Choroid plexus epithelial cell (primary cell): ENCODE measurements at places on chromosomes 3 and 15.

DNA sequence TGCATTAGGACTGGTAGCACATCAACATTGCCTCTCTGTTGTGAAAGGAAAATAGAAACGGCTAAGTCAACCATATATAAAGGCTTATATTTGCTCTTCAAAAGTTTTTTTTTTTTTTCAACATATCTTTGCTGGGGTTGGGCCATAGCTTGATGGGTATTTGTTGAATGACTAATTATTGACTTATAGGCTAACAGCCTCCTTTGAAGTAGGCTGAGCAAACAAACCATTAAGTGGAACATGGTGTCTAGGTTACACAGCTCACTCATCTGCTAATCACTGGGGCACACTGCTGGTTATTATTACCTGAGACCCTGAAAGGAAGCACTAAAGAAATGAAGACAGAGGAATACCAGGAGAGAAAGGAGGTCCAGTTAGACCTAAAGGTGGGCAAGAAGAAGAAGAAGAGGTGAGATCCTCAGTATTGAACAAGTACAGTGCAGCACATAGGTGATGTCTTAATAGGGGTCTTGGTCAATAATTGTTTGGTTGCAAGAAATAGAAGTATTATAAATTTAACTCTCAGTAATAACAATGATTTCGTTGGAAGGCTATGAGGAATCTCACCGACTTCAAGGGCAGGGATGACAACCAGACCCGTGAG lies 139.4 kb downstream of the RPLP1 start:
- no peak for DNase-seq

GRCh38 chr3:46564190-46565021 lies 1.7 kb downstream of the LRRC2 start:
- no peak for DNase-seq

GRCh38 chr3:158733656-158734055 lies 1.4 kb upstream of the RARRES1 start:
- DNase-seq, result no peak

GRCh38 chr3:58497097-58497496 lies 5.2 kb downstream of the KCTD6 start:
- peak; percentile 58 for DNase-seq

DNA sequence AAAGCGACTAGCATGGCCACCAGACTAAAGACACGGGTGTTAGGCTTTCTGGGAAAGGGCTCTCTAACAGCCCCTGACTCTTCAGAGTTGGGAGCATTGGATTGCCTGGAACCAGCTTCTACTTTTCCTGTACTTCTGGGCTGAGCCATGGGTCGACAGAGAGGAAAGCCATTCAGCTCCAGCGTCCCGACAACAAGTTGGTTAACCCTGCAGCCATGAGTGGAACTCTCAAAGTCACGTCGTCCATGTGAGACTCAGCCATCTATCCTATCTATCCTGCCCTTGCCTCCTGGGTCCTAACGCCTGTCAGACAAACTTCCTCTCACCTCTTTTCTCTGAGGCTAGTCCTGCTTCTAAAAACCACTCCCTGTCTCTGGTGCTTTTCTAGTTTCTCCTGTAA lies 32.6 kb upstream of the TBC1D5 start:
- no peak for DNase-seq

DNA sequence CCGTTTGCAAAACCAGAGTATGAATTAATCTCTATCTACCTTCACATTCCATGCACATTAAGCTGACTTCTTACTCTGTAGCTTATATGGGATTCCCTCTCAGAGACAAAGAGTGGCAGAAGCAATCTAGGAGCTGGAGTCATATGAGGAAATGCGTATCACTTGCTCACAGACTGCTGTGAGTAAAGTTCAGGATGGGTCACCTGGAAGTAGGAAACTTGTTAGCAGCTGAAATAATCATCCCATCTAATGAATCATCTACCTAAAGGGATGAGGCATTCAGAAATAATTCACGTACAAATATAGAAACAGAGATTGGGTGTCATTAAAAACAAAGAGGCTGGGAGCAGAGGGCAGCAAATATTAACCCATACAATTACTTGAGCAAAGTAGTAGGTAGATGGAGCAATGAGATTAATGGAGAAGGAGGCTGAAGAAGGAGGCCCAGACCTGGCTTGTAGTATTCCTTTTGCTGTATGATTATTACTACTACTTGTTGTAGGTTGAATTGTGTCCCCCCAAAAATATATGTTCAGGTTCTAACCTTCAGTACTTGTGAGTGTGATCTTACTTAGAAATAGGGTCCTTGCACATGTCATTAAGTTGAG lies 866.3 kb downstream of the ROBO2 start:
- peak; percentile 50 for DNase-seq

GRCh38 chr15:76947454-76947853 lies 15.9 kb downstream of the RCN2 start:
- no peak for DNase-seq

DNA sequence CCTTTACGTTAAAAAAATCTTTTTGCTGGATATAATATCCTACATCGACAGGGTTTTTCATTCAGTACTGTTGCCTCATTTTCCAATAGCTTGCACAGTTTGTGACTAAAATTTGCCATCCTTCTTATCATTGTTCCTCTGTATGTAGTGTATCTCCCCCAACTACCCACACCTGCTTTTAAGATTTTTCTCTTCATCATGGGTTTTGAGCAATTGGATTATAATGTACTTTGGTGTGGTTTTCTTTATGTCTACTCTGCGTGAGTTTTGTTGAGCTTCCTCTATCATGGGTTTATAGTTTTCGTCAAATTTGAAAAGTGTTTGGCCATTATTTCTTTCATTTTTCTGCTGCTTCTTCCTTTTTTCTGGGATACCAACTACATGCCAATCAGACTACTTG lies 39.6 kb upstream of the MEF2A start:
- no peak for DNase-seq
